ENCODE measurements at places on chromosomes 7 and 10. TPM values are rescaled to one million over a fixed set of nuclear protein-coding genes. Genes with fewer than 3 reads are reported as not detected.

The ELOVL3 gene
- 0.23 TPM for total RNA-seq

The ZNF680 gene
- total RNA-seq, result 18.0 TPM

The PRSS37 gene
- total RNA-seq, result not detected

DNA sequence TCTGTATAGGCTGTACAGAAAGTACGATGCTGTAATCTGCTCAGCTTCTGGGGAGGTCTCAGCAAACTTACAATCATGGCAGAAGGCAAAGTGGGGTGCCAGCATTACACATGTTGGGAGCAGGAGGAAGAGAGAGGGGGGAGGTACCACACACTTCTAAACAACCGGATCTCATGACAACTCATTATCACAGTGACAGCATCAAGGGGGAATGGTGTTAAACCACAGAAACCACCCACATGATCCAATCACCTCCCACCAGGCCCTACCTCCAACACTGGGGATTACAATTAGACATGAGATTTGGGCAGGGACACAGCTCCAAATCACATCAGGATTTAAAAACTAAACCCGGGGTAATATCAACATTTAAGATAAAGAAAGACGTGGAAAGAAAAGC, 468.8 kb upstream of the AUTS2 start:
- no peaks in the 10 kb centered on the region for H3K36me3 ChIP-seq
- no peak for DNase-seq
- H3K4me3 ChIP-seq, result no peak overlapping the region
- peaks cover 24% of the 10 kb centered on the region for H3K4me1 ChIP-seq
- H3K27ac ChIP-seq, result peak overlapping the region; percentile 19

DNA sequence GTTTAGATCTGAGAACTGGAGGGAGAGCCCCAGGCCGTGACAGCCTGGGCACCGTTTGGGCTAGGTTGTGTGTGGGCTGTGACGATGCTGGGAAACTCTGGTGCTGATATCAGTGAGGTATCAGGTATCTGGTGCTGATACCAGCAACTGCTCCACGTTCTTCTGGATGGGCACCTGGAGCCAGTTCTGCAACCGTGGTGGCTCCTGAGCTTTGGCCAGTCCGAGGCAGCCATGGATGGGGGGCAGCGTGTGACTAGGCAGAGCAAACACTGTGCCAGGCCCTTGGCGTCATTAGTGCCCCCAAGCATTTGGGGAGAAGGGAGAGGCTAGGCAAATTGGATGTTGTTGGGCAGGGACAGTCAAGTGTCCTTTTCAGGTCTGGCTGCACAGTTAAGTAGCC, 57.9 kb downstream of the ZNF467 start:
- no peaks in the 10 kb centered on the region for H3K27me3 ChIP-seq
- H3K4me3 ChIP-seq, result peak overlapping the region; percentile 92
- no peak for DNase-seq
- peak overlapping the region; percentile 91 for H3K27ac ChIP-seq
- peaks cover 14% of the 10 kb centered on the region for H3K36me3 ChIP-seq
- peaks cover 35% of the 10 kb centered on the region for H3K4me1 ChIP-seq

DNA sequence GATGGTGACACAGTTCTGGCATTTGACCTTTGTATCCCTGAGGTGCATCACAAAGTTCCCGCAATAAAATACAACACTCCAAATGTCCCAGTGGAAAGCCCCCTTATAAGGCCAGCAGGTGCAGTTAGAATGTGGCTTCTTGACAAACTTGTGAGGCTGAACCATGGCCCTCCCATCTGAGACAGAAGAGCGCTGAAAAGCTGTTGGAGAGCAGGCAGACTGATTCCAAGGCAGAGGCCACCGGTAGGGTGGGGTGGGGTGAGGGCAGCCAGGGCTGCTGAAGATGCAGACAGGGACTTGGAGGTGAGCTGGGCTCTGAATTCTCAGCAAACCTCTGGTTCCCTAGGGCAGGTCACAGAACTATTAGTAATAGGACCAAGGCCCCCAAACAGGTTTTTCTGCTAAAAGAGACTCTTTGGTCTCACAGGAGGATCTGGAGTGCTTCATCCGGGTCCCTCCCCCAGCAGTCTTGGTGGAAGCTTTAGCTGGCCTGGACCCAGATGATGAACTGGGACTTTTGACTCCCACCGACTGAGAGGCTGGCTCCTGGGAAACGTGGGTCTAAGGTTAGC, 15.6 kb upstream of the CHST3 start:
- no peaks in the 10 kb centered on the region for H3K27me3 ChIP-seq
- H3K27ac ChIP-seq, result no peak overlapping the region
- no peak for DNase-seq
- no peaks in the 10 kb centered on the region for H3K4me1 ChIP-seq
- no peak overlapping the region for H3K4me3 ChIP-seq

DNA sequence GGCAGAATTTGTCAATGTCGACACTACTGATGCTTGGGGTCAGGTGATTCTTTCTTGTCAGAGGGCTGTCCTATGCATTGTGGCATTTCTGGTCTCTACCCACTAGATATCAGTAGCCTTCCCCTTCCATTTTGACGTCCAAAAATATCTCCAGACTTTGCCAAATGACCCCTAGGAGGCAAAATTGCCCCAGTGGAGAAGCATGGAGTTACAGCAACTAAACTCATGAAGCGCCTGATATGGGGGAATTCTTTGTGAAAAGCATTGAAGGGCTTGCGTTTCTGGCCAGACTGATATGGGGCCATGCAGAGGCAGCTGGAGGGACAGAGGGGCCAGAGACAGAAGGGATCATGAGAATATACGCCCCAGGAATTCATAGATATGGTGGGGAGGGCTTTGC, 43.6 kb downstream of the ADRB1 start:
- peaks cover 2% of the 10 kb centered on the region for H3K36me3 ChIP-seq
- H3K4me3 ChIP-seq, result no peak overlapping the region
- H3K27ac ChIP-seq, result no peak overlapping the region
- peaks cover 14% of the 10 kb centered on the region for H3K4me1 ChIP-seq
- no peaks in the 10 kb centered on the region for H3K27me3 ChIP-seq

GRCh38 chr7:54846273-54846672, 87.3 kb upstream of the SEC61G start:
- DNase-seq, result no peak
- peaks cover 2% of the 10 kb centered on the region for H3K36me3 ChIP-seq
- peaks cover 10% of the 10 kb centered on the region for H3K4me1 ChIP-seq
- no peak overlapping the region for H3K27ac ChIP-seq
- no peak overlapping the region for H3K4me3 ChIP-seq

DNA sequence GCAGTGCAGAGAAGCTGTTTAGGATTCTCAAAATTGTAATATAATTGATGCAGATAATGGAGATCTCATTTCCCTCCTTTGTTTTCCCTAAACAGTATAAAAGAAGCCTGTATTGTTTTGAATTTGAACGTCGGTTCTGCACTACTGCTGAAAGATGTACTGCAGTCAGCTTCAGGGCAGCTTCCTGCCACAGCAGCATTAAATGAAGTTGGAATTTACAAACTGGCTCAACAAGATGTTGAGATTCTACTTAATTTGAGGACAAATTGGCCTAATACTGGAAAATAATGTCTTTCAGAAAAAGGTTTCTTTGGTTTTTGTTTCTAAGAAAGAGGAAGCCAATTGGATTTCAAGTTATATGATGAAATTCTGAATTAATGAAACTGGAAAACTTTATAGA, 14.3 kb downstream of the EFCAB10 start:
- DNase-seq, result no peak
- H3K27me3 ChIP-seq, result no peaks in the 10 kb centered on the region
- peaks cover 13% of the 10 kb centered on the region for H3K36me3 ChIP-seq
- H3K4me3 ChIP-seq, result no peak overlapping the region
- no peak overlapping the region for H3K27ac ChIP-seq
- no peaks in the 10 kb centered on the region for H3K4me1 ChIP-seq

GRCh38 chr7:27840313-27840712, 100.4 kb downstream of the TAX1BP1 start:
- no peak overlapping the region for H3K4me3 ChIP-seq
- H3K4me1 ChIP-seq, result peaks cover 9% of the 10 kb centered on the region
- H3K36me3 ChIP-seq, result peaks cover 3% of the 10 kb centered on the region
- H3K27ac ChIP-seq, result peak overlapping the region; percentile 50

DNA sequence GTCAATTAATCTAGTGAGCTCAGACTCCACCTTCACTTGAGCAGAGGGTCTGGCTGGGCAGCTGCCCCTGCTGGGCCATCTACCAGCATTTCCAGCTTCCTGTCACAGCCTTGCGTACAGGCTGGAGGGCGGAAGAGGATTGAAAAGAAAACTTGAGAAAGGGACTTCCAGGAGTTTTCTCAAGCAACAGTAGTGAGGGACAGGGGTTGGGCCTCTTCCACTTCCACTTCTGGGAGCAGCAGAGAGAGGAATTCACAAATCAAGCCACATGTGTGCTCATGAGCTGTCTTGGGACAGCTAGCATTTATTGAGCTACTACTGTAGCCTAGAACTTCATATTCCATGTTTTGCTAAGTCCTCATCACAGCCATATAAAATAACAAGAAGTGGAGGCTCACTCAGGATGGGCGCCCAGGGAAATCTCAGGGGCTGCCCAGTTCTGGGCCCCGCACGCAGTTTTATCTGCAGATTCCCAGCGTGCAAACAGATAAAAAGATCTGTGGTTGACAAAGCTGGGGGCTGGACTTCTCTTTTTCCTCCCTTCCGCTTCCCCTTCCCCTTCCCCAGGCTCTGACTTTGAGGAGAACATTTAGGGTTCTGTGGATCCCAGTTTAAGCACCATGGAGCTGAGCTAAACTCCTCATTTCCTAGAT, 135.8 kb downstream of the RGS10 start:
- H3K27me3 ChIP-seq, result no peaks in the 10 kb centered on the region
- peaks cover 61% of the 10 kb centered on the region for H3K4me1 ChIP-seq
- no peak overlapping the region for H3K4me3 ChIP-seq
- no peaks in the 10 kb centered on the region for H3K36me3 ChIP-seq
- no peak overlapping the region for H3K27ac ChIP-seq

DNA sequence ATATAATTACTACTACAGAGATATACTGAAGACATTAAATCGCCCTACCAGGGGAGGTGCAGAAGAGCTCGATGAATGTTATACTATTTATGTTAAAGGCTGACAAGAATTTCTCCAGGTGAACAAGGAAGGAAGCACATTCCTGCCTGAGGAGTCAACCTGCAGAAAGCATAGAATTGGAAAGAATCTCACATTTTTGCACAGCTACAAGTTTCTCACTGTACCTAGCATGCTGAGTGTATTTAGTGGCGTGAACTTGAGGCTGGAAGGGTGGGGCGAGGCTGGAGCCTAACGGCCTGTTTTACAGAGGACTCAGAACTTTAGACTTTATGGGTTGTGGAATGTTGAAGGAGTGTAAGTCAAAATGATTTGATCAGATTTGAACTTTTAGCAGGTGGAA, 373.6 kb upstream of the LRGUK start:
- no peak overlapping the region for H3K4me3 ChIP-seq
- no peak for DNase-seq
